ENCODE measurements at places on chromosomes 6 and 20.

DNA sequence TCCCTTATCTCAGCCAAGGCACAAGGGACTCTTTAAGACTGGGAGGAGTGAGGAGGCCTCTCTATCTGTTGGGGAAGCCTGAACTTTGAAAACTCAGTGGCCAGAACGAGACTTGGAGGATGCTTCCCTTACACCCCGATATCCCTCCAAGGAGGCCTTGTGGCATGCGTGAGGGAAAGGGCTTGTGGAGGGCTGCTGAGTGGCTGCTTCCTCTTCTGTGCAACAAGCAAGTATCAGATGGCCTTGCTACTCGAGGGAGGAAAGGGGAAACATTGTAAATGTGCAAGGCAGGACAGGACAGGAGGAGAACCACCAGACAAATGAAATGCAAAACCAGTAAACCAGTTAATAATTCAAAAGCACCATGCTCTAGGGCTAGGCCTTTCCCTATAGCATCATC lies 306.5 kb upstream of the MAP3K7 start:
- DNase-seq, result no peak

GRCh38 chr20:52577696-52578095 lies 386.1 kb upstream of the ZFP64 start:
- DNase-seq, result no peak

DNA sequence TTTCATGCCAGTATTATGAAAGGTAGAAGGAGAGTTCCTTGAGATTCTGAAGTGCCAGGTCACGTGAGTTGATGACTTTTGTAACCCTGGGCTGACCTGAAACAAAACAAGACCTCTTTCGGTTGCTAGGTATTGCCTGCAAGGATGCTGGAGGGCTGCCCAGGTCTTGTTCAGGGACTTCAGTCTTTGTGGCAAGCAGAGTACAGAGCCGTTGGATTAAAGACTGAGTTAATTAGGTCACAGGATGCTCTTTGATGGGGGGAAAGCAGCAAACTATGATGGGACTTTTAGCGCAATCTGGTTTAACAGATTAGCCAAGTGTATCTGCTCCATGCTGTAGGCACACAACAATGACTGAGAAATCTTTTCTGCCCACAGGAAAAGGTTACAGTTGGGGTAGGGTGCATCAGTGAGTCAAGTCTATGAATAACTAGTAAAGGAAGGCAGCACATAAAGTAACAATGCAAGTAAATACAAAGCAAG lies 12.8 kb upstream of the ELOVL5 start:
- peak; percentile 29 for DNase-seq

DNA sequence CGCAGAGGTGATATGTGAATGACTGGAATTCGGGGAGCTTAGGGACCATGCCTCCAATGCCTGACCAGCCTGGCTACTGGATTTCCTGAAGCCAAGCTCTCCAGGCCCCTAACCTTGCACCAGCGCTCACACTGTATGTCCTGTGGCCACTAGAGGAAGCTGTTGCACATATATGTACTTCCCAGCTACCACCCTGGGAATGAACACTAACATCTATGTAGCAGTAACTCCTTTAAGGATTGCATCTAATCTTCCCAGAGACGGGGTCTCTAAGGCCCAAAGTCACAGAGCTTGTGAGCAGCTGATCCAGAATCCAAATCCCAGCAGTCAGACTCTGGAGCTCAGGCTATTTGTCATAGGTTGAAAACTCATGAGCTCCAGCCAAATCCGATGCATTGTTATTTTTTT lies 20.4 kb upstream of the BPIFB1 start:
- DNase-seq, result peak; percentile 51

DNA sequence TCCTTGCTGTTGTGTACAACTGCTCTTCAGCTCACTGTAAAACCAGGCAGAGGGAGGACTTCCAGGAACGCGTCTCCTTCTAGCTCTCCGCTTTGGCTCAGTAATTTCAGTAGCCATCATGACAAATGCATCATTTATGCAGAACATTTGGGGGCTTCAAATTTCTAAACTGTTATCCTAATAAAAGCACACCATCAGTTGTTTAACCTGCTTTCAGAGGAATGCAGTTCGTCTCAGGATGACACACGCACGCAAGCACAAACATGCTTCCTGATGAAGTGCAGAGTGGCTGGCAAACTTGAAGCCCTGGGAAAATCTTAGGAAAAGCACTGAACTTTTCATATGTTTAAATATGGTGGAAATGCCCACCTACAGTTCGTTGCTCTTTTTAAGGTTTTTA lies 24.4 kb downstream of the SLC22A23 start:
- no peak for DNase-seq

DNA sequence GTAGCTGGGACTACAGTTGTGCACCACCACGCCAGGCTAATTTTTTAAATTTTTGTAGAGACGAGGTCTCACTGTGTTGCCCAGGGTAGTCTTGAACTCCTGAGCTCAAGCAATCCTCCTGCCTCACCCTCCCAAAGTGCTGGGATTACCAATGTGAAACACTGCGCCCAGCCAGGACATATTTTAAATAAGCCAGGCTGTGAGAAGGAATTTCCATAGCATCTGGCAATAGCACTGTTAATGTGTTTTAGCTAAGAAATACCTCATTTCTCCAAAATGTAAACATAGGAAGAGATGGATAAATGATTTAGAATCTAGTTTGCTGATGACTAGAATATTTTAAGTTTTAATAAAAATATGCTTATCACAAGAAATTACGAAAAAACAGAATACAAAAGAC lies 27.0 kb upstream of the SLA2 start:
- no peak for DNase-seq

- DNase-seq, result no peak
Observed at GRCh38 chr6:125117818-125118217, 35.8 kb upstream of the TPD52L1 start.

GRCh38 chr20:32580970-32581838 lies 3.9 kb downstream of the NOL4L start:
- DNase-seq, result no peak

DNA sequence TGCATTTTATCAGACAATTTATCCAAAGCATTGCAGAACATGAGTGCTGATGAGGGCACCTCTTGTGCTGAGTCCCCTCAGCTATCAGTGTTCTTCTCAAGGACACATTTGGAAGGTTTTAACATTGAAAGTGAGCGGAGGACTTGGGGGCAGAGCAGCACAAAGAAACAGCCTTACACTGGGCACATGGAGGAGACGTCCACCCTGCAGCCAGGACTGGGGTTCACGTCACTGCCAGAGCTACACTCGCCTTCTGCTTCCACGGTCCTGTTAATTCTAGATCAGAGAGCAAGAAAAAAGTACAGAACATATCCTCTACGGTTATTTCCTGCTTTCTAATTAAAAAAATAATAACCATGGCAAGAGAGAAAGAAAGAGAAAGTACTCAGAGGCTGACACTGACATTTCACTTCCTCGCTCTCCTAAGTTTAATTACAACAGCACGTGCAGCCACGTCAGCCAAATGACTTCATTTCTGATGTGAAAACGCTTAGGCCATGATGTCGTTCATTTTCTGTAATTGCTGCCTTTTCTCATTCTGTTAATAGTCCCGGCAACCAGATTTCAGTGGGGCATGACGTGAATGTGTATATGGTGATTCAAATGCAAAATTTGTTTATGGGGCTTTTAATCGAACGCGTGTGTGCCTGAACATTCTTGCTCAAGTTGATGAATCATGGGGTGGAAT lies 5.1 kb downstream of the PRND start:
- DNase-seq, result peak; percentile 72

- no peak for DNase-seq
Observed at GRCh38 chr6:144364782-144365181, 79.6 kb downstream of the UTRN start.

DNA sequence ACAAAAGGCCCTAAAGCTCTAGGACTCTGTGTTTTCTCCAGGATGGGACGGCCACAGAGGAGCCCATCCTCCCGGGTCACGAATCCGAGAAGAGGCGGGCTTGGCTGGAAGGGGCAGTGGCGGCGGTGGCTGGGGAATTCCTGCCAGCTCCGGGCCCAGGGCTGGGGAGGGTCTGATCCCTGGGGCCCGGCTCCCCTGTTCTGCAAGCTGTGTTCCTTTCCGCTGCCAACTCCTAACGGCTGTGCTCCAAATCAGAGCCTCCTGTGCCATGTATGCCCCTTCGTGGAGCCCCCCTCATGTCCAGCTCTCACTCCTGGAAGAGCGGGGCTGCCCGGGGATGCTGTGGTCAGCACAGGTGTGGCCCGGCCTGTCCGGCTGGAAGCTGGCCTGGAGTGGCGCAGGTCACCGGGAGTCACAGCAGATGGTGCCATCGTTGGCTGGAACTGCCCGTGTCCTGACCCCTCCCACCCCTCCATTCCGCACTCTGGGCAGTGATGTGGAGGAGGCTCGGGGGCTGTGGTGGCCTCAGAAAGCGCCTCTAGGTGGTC lies 88.2 kb upstream of the MPC1 start:
- no peak for DNase-seq

DNA sequence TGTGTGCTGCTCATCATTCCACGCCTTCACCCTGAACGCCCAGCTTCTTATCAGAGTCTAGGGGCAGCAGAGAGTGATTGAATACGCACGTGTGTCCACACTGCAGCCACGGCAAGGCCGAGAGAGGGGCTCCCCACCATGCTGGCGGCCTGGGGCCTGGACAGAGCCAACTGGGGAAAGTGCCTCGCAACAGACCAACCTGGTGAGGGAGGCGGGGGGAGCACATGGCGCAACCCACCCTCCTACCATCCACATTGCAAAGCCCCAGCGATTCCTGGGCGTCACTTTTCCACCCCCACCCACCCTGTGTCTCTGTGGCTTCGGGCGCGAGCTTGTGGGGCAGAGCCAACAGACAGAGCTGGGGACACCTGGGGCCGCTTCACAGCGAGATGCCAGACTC lies 66.4 kb upstream of the DUSP22 start:
- no peak for DNase-seq

DNA sequence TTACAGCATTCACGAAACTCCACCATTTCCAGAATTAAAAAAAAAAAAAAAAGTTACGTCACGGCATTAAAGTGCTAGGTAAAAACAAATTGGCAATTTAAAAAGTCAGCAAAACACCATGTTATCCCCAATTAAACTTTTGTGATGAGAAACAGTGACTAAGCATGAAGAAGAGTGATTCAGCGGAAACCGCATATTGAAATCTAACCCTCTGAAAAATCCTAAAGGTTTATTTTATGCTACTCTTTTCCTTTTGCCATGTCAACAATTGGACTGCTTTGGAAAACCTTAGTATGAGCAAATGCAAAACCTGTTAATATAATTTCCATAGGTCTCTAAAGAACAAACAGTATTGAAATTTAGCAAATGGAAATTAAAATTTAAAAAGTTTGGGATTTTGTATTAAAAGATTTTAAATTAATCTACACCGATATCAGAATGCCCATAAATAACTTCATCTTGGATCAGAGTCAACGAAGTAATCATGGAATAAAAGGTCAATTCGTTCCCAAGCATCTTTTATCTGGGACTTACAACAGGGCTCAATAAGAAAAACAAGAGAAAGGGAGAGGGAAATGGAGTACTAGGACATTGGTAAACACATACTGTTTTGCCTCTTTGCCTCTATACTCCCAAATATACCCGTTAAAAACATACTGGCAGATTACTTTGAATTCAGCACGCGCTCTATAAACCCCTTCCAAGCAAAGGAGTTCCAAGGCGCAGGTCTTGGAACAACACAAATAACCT lies 1.1 kb downstream of the FBXO30 start:
- DNase-seq, result peak; percentile 70

DNA sequence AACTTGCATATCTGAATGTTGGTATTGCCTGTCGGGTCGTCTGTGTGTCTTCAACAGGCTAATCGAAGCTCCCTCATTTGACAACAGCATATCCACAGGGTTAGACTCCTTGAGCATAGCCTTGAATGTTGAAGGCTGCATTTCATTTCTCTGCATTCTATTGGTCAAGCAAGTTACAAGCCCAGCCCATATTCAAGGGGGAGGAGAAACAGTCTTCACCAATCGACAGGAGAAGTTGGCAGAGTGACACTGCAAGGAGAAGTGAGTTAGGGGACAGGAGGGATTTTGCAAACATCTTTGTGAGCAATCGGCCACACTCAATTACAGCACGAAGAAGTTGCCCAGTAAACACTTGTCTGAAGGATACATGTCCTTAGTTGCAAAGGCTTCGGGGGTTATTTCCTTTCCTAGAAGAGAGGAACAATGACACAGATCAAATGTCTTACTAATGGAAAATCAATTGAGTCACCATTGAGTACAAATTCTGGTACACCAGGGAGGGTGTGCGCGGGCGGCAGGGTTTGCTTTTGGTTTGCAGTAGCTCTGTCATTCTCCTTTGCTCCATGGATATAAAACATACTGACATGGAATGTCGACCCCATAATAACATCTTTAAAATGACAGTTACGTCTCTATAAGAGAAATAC lies 60.6 kb upstream of the NT5E start:
- DNase-seq, result no peak

DNA sequence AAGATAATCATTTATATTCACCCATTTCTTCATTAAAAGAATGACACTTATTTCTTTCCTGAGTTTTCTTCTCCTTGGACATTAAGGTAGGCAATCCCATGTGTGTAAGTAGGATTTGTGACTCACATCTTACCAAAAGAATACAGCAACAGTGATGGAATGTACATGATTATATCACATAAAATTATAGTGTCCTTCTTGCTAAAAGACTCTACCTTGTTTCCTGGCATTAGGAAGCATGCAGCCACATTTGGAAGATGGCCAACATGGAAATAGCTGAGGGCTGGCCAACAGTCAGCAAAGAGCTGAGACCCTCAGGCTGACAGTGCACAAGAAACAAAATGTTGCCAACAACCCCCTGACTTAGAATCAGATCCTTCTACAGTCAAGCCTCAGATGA lies 327.9 kb upstream of the MARCKS start:
- peak; percentile 39 for DNase-seq

DNA sequence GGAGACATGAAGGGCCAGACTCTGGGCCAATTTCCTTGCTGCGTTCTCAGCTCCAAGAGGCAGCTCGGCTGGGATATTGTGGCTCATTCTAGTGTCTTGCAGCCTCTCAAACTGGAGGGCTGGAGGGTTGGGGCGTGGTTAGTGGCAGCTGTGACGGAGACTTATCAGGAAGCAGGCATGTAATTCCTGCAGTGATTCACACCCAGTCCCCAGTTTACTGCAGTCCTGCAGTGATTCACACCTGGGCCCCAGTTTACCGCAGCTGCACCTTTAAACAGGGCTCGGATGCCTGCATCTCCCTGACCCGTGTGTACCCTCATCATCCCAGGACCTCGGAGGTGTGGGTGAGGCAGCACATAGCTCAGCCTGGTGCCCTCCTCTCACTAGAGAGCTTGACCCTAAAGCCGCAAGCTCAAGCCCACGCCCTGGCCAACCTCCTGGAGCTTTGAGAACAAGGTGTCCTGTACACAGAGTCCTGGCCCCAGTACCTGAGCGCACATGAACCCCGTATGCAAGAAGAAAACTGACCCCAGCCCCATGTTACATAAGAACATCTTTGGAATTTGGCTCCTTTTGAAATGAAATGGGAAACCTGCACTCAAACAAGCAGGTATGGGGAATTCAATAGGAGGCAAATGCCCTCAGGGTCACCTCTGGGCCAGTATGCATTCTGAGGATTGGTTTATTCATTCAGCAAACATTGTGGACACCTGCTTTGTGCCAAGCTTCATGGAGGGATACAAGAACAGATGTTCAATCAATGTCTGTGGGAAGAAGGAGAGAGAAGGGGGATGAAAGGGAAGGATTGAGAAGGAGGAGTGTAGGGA lies 55.3 kb upstream of the FAM83D start:
- peak; percentile 25 for DNase-seq
